ENCODE measurements at places on chromosomes 3 and 15.

DNA sequence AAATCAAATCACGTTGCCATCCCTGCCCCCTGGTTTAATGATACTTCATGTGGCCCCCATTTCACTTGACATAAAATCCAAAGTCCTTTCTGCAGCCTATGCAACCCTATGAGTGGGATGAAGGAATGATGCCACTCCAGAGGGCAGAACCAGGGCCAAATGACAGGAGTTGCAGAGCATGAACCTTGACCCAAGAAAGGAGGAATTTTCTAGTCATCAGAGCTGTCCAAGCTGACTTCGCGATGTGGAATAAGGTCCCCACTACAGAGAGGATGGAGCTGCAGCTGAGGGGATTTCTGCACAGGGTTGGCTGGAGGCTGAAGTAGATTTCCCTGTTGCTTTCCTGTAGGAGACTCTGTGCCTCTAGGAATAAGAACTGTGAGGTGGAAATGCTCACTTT lies 15.8 kb upstream of the EPHB3 start:
- no peak for DNase-seq

- DNase-seq = no peak
Observed at GRCh38 chr3:48990636-48991469, 812 bp downstream of the P4HTM start.

DNA sequence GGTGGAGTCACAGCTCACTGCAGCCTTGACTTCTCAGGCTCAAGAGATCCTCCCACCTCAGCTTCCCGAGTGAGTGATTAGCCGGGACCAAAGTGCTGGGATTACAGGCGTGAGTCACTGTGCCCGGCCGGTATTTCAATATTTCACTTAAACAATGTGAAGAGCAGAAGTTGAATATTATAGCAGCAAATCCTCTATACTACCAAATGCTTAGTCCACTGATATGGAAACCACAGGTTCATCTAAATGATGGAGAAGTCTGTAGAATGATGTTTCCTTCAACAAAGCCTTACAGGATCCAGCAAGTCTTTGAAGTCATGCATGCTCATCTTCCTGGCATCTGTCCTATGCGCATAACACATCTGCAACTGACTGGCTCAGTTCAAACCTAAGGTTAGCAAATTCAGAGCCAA lies 20.3 kb upstream of the UACA start:
- no peak for DNase-seq

DNA sequence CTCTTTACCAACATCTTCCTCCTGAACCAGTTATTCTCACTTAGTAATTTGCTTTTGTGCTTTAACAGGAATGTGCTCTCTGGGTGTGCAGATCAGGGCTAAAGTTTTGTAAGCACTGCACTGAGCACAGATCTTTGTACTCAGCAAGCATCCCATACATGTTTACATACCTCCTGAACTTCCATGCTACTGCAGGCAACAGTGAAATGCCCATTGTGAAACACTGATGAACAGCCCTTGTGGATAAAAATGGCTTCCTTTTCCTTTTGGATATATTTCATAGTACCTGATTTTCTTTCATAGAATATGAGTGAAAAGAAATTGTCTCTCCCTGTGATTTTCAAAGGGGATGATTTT lies 855.9 kb downstream of the MCTP2 start:
- DNase-seq = no peak

DNA sequence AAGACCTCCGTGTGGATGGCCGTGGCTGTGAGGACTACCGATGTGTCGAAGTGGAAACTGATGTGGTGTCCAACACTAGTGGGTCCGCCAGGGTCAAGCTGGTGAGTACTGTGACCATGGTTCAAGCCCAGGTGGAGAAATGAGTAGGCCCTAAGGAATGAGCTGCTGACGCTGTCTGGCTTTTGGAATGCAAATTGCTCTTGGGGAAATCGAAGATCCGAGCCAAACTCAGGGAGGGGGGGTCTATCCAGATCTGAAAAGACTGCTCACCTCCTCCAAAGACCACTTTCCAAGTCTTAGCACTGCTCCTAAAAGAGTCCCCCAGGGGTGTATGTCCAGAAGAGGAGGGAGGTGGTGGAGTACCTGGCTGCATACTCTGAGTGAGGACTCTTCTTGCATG lies 13.1 kb downstream of the EXOSC7 start:
- DNase-seq = no peak

GRCh38 chr15:92621972-92622533 lies 33.5 kb downstream of the FAM174B start:
- no peak for DNase-seq

DNA sequence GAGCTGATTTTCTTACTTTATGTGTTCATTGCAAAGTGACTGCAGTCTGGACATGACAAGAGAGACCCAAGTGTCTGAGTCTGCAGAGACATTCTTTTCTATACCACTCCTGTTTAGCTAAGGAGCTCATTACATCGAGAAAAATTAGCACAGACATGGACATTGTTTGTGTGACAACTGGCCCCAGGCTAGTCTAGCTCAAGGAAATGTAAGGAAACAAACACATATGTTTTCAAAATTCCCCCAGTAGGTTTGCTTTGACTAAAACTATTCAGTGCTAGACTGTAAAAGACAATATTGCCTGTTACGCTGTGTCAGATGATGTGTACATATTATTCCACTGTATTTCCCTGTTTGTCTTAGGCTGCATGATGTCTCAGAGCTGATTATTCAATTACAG lies 40.9 kb downstream of the TPRG1 start:
- no peak for DNase-seq

- no peak for DNase-seq
Observed at GRCh38 chr15:63292771-63293170, 15.4 kb downstream of the APH1B start.

- DNase-seq = no peak
Observed at GRCh38 chr3:59783468-59783988, 733.7 kb upstream of the CFAP20DC start.

- no peak for DNase-seq
Observed at GRCh38 chr15:92921215-92922131, 21.3 kb downstream of the CHD2 start.

DNA sequence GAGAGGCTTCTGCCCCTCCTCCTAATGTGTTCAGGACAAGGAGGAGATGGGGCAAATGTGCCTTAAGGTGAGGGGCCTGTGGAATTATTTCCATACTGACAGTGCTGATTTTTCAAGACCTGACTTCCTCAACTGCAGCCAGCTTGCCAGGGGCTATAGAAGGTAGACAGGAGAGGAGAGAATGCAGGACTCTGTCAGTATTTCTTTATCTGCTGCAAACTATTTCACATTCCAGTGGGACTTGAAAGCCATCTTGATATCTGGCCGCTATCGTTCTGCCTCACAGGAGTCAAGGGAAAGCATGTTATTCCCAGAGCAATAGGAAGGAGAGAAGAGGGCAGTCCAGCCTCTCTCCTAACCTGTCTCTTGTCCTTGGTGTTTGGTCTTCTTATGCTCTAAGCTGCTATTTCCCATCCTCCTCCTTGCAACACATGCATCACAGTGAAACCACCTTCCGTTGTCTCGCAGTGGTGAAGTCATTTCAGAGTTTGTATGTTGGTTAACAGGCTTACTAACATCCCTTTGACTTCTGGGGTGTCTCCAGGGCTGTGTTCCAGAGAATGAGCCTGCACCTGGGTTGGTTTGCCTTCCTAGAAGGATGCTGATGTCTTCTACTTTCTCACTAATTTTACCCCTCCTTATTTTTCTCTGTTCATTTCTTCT lies 95.1 kb upstream of the MRPS22 start:
- no peak for DNase-seq

- no peak for DNase-seq
Observed at GRCh38 chr3:76222201-76222600, 436.9 kb upstream of the ZNF717 start.

- no peak for DNase-seq
Observed at GRCh38 chr15:52013151-52013791, 5.7 kb upstream of the MAPK6 start.

GRCh38 chr15:41151451-41152005 lies 35.4 kb upstream of the INO80 start:
- no peak for DNase-seq

DNA sequence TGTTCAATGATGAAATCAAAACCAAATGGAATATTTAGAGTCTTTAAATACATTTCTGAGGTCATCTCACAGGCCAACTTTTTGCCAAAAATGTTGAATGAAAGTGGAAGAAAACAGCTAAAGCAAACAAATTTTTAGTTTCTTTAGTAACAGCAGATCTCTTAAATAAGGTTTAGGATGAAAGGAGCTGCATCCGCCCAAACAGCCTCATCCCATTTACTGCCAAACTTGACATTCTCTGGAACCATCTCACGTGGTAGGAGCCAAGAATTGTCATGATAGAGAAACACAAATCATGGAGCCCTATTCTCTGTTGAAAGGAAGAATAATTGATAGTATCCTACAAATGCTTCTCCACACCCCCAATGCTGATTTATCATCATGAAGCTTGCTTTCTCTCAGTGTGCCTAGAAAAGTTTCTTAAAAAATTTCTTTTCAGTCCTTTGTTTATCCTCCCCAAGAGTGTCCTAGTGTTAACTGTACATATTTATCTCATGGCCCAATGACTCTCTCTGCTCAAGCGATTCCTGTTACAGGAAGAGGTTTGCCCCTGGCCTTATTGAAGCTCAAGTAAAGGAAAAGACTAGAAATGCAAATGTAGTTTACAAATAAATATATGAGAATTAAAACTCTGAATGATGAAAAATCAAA lies 23.4 kb downstream of the SLC9A9 start:
- DNase-seq = no peak

GRCh38 chr15:101237251-101237650 lies 14.6 kb downstream of the CHSY1 start:
- no peak for DNase-seq

- DNase-seq = no peak
Observed at GRCh38 chr3:31903686-31904431, 77.2 kb downstream of the OSBPL10 start.
